ELR (cell line): ENCODE measurements at places on chromosomes 11 and 22.

DNA sequence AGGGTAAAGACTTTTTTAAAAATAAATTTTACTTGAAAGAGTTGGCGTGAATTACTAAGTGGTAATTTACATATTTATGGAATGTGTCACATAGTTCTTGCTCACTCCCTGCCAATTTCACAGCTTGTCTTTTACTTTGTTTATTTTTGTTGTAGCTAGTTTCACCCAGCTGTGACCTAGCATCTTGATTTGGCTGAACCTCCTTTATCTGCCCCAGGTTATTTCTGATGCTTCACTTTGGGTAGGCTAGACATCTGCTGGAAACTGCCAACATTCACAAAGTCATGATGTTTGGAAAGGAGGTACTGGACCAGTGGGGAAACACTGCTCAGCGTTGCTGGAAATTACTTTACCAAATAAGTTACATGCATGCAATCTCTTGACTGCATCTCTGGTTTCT is 1676.0 kb upstream of the RAG2 start:
- DNase-seq, result no peak

- DNase-seq, result no peak
These were observed 222.5 kb upstream of the SNX19 start for GRCh38 chr11:131138731-131139130.

- DNase-seq, result no peak
These were observed 586.3 kb upstream of the RAG2 start for GRCh38 chr11:37184326-37184725.

DNA sequence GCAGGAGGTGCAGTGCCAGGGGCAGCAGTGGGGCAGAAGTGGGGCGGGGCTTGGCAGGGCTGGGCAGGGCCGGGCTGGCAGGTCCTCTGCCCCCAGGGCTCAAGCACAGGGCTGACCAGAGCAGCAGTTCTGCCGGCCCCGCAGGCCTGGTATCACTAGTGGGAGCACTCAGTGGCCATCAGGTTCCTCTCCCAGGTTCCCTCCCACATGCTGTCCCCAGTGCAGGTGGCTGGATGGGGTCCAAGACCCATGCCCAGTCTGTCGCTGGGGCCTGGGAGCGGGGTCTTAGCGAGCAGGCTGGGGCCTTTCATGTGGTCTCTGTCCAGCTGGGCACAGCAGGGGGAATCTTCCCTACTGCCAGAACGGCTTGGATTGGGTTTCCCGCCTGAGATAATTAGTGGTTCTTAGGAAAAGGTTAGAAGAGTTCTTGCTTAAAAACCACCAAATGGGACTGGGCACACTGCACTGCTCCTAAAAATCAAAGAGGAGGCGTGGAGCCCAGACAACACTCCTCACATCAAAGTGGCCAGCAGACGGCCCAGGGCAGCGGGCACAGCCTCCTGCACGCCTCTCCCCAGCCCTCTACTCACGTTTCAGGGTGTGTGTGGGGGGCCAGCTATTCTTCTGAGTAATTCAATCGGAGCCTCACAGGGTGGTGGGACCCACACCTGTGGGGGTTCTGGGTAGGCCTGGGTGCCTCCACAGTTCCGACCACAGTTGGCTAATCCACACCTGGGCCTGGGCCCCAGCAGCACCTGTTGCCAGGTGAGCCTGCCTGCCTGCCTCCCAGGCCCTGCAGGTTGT is 45.6 kb downstream of the TPCN2 start:
- DNase-seq, result no peak

- DNase-seq, result no peak
These were observed 637.8 kb upstream of the LUZP2 start for GRCh38 chr11:23859087-23859486.

GRCh38 chr11:12164061-12165014 is 53.9 kb downstream of the MICAL2 start:
- peak; percentile 95 for DNase-seq

GRCh38 chr11:134901542-134901941 is 489.5 kb upstream of the B3GAT1 start:
- DNase-seq, result no peak

DNA sequence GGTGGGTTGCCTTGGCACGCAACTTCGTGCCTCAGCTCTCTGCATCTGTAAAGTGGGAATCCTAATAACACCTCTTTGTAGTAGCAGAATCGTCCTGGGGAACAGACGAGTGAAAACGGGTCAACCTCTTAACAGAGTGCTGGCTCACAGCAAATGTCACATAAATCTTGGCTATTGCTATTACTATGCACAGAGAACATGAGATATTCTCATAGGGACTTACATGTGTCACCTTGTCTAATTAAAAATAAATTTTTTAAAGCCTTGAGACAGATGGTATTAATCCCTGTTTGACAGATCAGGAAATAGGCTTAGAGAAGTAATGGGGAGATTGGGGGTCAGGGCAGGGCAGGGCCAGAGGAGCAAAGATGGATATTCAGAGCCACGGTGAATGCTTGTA is 44.3 kb upstream of the IGSF9B start:
- no peak for DNase-seq

DNA sequence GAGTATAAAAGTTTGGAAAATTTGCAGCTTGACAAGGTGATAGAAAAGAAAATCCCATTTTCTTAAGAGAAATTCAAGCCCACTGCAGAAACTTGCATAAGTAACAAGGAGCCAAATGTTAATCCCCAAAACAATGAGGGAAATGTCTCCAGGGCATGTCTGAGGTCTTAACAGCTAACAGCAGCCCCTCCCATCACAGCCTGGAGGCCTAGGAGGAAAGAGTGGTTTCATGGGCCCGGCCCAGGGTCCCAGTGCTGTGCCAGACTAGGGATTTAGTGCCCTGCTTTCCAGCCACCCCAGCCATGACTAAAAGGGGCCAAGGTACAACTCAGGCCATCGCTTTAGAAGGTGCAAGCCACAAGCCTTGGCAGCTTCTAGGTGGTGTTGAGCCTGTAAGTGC is 123.7 kb upstream of the TRPC6 start:
- DNase-seq, result no peak

GRCh38 chr22:37253126-37253660 is 9.1 kb upstream of the RAC2 start:
- peak; percentile 62 for DNase-seq

GRCh38 chr11:69241844-69242243 is 52.1 kb upstream of the MYEOV start:
- no peak for DNase-seq
